ENCODE measurements at places on chromosomes 4 and X.

- DNase-seq = no peak
Observed at GRCh38 chrX:45261005-45261404, 60.3 kb upstream of the DIPK2B start.

DNA sequence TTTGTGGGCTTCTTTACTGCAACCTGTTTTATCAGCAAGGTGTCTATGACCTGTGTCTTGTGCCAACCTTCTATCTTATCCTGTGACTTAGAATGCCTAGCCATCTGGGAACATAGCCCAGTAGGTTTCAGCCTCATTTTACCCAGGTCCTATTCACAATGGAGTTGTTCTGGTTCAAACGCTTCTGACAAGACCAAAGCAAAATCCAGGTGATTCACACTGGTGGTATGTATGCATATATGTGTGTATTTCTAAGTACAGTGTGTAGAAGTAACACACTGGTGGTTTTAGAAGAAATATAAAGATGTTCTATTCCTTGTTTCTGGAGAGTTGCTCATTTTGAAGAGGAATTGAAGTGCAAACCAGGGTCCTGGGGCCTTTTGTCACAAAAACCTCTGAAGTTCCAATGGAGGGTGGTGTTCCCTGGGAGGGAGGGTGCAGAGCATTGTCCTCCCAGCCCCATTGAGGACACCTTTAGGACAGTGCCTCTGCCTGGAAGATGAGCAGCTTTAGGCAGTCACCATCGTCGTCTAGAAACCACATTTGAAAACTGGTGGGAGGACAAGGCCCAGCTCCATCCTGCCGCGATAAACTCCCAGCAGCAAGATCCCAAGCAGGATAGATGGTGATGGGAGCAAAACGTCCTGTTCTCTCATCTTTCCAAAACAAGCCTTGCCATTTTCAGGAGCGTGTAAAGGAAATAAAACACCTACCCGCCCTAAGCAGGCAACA, 191.4 kb downstream of the TSPAN5 start:
- no peak for DNase-seq

DNA sequence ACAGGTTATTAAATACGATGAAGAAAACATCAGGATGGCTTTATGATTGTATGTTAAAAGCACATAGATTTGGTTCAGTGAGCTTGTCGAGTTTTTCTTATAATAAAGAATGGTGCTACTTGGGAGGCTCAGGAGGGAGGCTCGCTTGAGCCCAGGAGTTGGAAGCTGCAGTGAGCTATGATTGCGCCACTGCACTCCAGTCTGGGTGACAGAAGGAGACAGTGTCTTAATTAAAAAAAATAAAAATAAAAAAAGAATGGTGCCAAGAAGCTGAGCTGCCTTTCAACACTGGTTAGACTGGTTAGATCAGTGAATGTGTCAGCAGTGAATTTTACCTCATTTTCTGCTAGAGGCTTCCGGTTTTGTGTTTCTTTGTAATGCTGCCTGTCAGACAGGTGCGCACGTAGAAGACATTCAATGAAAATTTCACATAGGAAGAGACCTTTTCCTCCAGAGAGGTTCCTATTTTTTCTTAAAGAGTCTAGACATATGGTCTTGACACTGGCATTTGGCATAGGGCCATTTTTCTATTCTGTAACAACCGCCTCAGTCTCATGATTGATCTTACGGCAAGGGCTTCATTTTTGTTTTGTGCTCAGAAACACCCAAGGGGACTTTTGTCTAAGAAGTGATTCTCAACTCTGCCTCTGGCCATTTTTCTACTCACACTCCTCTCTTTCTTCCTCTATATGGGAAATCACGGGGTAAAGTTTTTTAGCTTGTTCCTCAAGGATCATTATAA, 15.0 kb upstream of the ARSF start:
- DNase-seq = no peak

DNA sequence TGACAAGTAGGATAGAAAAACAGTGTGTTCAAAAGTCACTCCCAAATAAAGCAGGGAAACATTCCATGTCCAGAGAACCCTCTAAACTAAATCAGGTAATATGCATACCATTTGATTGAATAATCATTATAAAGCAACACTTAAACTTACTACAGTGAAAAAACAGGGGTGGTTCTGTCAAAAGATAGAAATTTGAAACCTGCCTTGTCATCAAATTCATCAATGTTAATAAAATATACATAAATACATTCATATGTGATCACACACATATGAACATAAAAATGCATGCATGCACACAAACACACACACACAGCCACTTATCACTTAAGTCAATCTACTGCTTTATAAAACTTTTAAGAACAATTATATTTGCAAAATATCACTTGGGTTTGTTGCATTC, 485.8 kb upstream of the TECRL start:
- DNase-seq = no peak

DNA sequence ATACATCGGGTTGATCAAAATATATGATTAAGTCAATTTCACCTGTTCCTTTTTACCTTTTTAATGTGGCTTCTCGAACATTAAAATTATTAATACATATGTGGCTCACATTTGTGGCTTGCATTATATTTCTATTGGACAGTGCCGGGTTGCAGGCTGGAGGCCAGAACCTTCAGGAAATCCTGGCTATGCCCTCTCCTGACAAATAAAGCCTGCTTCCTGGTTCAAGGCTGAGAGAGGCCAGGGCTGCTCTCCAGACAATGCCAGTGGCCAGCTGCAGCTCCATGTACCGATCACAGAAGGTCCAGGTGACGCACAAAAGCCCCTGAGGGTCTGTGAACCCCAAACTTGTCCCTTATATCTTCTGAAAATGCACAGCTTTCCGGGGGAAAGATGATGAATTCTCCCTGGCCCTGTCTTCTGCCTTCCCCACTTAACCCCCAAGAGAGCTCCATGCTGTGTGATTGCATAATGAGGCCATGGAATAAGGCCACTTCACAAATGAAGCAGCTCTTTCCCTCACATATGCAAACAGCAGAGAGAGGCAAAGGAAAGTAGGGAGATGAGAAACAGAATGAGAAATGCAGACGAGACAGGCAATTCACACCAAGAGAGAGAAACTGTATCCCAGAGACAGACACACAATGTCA, 241.2 kb downstream of the BCOR start:
- peak; percentile 65 for DNase-seq

DNA sequence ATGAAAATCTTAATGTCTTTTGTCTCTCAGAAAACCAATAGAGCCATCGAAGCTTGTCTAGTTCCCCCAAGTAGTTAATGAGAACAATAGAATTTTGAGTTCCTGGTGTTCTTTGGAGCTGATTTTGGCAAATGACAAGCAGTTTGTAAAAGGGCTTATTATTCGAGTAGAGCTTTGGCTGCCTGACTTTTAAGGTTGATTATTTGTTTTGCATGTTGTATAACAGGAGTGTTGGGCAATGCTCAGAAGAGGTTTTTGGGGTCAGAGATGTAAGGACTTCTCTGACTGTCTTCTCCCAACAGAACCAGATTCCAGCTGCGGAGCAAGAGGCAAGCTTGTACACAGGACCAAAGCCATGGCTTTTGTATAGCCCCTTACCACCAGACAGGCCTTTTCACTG, 30.0 kb downstream of the ZCCHC12 start:
- no peak for DNase-seq

- DNase-seq = no peak
Observed at GRCh38 chrX:79084923-79085322, 59.6 kb upstream of the GPR174 start.

- DNase-seq = no peak
Observed at GRCh38 chr4:148435654-148436406, 6.4 kb downstream of the NR3C2 start.

DNA sequence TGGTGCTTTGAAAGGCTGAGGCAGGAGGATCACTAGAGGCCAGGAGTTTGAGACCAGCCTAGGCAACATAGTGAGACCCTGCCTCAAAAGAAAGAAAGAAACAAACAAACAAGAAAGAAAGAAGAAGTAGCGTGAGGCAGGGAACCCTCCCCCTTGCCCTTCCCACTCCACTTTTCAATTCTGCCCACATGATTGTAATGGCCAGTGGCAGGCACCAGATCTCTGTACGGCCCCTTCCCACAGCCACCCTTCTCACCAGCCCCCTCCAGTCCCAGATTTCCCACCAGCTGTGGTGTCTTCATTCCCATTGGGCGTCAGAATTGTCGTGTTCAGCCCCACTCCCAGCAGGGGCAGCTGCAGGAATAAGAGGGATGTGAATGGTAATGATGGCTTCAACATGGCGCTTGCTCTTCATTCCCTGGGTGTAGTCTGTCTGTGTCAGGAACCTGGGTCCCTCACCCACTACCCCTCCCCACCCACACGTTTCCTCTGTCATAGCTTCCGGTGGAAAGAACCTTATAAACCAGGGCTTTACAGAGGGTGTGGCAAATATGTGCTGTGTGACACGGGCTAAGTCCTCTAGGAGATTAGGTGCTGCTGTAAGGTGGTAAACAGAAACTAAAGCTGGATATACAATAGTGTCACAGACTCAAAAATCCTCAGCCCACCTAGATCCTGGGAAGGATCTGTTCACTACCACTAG, at the start of gene IL2RG:
Gene IL2RG (minus strand): TSS at position 437 of the 703 bp plus-strand sequence. CDS start 38 bp downstream, at position 399.
- DNase-seq = peak; percentile 22

- DNase-seq = no peak
Observed at GRCh38 chrX:150478496-150479492, 89.6 kb upstream of the MTM1 start.

DNA sequence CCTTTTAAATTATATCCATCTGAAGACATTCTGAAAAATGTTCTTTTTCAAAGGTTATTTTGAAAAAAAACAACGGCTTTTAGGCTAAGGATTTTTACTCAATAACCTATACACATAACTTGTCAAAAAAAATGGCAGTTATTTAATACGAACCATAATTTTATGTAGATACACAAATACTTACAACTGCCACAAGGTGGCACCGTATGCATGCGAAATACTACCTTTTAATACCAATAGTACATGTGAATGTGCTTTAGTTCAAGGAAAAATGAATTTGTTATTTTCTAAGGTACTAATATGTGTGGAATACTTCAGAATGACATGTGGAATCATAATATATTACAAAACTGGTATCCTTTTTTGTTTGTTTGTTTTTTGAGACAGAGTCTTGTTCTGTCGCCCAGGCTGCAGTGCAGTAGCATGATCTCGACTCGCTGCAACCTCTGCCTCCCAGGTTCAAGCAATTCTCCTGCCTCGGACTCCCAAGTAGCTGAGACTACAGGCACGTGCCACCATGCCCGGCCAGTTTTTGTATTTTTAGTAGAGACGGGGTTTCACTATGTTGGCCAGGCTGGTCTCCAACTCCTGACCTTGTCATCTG, 4.6 kb upstream of the MAD2L1 start:
- peak; percentile 62 for DNase-seq

- no peak for DNase-seq
Observed at GRCh38 chr4:10438924-10439323, 18.3 kb downstream of the ZNF518B start.

- peak; percentile 92 for DNase-seq
Observed at GRCh38 chr4:5888222-5889001, 4.5 kb downstream of the CRMP1 start.

DNA sequence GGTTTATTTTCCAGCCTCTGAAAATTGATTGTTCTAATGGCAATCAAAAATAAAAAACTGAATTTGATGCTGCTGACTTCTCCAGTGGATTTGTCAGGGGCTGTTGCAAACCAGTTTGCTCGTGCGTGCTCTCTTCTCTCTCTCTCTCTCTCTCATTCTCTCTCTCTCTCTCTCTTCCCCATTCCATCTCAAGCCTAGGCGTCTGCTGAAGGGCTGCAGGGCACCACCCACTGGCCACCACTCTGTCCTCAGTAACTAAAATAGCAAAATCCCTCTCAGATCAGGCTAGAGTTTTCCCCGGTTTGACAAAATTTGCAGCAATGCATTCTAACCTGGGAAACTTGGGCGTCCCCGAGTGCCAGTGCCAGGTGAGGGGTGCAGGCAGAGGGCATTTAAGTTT, 19.4 kb downstream of the NKX6-1 start:
- DNase-seq = no peak

DNA sequence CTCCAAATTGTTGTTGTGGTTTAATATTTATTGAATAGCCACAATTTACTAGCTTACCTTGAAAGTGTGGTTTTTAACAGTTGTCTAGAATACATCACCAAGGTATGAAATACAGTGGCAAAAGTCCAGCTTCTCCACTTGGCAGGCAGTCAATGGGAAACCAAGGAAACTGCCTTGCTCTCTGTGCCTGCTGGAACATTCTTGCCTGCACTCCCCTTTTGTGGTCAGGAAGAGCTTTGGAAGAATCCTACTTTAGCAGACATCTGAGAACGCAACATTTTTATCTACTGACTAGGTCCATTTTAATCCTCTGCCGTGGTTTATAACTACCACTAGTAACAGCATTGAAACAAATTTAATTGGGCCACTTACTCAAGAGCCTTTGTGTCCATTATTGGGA, 64.5 kb downstream of the TENM3 start:
- DNase-seq = peak; percentile 5

DNA sequence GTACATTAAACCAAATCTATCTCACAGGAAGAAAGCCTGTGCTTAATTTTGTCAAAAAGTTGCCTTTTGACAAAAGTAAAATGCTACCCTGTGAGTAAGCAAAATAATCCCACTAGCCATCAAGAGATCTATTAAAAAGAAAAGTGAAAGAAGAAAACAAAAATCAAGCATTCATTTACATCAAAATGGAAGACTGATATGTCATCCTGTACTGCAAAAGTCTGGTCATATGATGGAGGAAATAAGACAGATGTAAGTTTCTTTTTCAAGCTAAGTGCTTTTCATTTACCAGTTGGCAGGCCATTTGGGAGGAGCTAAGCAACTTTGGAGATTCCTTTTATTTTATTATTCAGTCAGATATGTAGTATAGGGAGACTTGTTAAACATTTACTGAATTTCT, 387.4 kb downstream of the SPOCK3 start:
- no peak for DNase-seq

DNA sequence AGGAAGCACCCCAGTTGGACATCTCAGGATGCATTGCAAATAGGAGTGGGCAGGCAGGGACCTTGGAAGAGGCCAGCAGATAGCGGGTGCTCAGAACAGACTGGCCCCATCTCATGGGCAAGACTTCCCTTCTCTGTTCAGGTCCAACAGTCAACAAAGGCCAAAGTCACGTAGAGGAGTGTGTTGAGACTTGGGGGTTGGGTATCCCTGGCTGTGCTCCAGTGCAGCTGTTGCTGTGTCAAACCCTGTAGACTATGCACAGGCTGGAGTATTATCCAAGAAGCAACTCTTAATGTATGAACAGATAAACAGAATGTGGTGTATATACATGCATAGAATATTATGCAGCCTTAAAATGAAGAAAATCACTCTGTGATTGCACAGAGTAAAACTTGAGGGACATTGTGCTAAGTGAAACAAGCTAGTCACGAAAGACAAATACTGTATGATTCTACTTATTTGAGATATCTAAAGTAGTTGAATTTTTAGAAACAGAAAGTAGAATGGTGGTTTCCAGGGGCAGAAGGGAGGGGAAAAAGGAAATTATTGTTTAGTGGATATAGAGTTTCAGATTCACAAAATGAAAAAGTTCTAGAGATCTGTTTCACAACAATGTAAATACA, 192.1 kb upstream of the LCORL start:
- no peak for DNase-seq

DNA sequence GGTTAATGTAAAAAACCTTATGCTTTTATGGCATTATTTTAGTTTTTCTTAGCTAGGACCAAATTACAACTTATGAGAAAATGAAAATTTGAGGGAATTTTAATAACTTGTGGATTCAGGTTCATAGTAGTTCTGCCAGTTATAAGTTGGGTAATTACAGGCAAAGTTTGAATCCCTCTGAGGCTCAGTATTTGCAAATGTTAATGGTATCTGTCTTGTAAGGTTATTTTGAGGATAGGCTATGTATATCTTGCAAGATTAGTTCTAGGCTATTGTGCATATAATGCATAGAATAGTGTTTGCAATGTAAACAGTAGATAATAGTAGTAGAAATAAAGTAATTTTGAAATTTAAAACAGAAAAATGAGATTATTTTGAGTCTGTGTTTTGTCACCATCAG, 44.7 kb upstream of the CCSER1 start:
- no peak for DNase-seq
